ENCODE measurements at places on chromosomes 4 and X.

- no peak for DNase-seq
Observed at GRCh38 chr4:153471698-153472093, 5.5 kb downstream of the TMEM131L start.

GRCh38 chr4:91758487-91758886 lies 545.3 kb upstream of the GRID2 start:
- DNase-seq, result no peak

DNA sequence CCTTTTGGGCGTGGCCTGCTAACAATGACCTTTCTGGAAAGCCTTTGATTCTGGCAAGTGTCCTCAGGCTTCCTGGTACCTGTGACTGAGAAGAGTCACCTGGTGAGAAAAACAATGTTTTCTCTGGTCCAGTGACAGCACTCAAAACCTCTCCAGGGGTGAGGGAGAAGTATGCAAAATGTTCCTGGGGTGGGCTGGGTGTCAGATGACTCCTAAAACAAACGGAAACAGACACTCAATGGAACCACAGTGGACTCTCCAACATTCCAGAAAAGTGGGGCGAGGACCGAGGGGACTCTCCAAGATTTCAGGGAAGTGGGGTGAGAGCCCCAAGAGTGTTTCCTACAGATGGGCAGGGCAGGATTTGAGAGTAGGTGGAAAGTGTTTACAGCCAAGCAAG lies 69.5 kb downstream of the ANAPC4 start:
- no peak for DNase-seq

DNA sequence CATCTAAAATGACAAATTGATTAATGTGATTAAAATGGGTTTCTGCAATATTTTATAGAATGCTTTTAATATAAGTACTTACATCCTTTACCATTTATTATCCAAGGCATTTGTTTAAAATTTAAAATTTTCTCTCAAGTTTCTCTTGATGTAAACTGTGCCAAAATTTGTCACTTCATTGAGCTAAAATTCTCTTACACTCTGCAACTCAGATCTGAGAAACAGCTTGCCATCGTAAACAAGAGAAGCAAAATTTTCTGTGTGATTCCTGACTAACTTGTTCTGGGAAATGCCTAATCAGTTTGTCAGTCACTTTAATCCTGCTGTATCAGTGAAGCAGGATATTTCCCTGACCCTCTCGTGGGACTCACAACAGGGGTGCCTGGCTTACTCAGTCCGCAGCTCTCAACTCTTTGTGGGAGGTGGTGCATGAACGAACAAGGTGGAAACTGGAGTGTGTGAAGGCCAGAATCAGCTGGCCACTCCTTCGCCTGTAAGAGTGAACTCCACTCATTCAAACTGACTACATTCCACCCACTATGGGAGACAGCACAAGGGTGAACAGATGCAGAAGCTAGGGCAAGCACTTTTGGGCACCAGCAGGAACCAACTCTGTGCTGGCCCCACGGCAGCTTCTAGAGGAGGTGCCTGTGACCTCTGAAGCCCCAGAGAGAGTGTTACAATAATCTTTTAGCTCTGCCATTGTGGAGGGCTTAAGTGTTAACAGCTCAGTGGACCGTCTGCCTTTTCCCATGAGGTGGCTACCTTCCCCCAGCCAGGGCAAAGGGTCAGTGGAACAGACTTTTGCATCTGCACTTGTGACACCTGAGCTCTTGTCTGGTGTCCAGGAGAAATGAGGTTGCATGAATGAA lies 349.4 kb downstream of the FAT4 start:
- DNase-seq, result no peak

GRCh38 chrX:12360986-12361598 lies 222.8 kb downstream of the FRMPD4 start:
- no peak for DNase-seq

DNA sequence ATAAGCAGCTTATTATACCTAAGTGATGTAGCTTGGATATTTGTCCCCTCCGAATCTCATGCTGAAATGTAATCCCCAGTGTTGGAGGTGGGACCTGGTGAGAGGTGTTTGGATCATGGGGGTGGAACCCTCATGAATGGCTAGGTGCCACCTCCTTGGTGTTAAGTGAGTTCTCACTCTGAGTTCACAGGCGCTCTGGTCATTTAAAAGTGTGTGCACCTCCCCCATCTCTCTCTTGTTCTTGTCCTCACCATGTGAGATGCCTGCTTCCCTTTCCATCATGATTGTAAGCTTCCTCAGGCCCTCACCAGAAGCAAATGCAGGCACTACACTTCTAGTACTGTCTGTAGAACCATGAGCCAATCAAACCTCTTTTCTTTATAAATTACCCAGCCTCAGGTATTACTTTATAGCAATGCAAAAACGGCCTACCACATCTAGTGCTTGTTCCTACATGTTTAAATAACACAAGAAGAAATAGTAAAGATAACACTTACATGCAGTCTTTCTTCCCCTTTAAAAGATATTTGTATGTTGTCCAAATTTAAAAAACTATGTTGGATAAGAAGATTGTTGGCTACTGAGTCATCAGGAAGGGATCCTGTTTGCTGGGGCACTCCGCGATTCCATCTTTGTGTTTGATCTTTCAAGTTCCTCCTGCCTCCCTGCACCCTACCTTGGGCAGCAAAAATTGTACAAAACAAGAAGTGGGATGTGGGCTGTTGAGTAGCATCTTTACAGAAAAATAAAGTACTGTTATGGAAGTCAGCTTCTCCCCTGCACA lies 29.7 kb downstream of the PPP1R2C start:
- no peak for DNase-seq

- DNase-seq, result no peak
Observed at GRCh38 chr4:14110407-14110806, 482.9 kb upstream of the BOD1L1 start.

- no peak for DNase-seq
Observed at GRCh38 chrX:38249965-38250364, 29.3 kb upstream of the SRPX start.

- DNase-seq, result no peak
Observed at GRCh38 chr4:129863206-129863605, 767.3 kb downstream of the C4orf33 start.

DNA sequence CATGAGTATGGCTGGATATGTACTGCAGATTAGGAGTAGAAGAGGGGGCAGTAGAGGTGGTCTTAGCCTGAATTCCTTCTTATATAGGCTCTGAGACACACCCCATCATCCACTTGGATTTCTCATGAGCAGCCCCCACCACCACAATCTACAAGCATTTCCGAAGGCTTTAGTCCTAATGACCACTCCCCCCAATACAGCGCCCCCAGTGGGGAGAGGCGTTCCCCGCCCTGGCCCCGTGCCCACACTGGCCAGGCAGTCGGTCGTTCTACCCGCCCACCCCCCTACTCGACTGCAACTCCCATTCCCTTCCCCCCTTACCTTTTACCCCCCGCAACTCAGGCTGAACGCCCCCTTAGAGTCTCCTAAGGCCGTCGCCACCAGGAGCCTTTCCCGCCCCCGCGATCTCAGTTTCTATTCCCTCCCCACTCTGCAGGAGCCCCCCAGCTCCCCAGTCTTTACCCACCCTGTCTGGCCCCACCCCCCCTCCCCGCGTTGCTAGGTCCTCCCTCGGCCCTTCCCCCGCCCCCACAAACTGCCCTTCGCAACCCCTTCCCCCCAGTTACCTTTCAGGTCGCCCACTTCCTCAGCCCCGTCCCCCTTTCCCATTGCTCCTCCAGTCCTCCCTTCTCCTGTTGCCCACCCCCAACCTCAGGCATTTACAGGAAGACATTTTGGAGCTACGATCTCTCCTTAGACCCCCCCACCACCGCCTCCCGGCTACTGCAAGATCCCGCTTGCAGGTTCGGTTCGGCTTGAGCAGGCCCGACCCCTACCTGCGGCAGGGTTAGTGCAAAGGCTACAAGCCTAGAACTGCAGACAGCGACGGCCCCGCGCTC lies 468 bp downstream of the ZMYM3 start:
- DNase-seq, result peak; percentile 58

- no peak for DNase-seq
Observed at GRCh38 chr4:21450331-21450730, 498.2 kb downstream of the KCNIP4 start.

GRCh38 chr4:112519689-112520597 lies 4.0 kb upstream of the NEUROG2 start:
- DNase-seq, result no peak

DNA sequence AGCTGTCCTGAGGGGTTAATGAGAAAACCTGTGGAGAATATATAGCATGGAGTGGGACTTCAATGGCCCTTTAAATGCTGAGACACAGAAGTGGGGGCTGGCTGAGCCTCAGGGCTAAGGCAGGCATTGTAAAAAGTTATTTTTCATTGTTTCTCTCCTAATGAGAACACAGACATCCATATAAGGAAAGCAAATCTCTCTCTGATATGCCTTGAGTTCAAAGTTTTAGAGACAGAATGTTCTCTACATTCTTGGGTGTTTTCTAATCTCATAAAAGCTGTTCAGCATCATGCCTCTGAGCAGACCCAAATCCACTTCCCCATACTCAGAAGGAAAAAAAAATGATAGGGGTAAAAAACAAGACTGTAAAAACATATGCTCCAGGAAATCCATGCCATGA lies 16.8 kb upstream of the RAB40A start:
- DNase-seq, result no peak

- no peak for DNase-seq
Observed at GRCh38 chrX:107713203-107713542, 62.4 kb downstream of the TSC22D3 start.

- DNase-seq, result no peak
Observed at GRCh38 chrX:116267511-116268040, 97.0 kb downstream of the AGTR2 start.

- no peak for DNase-seq
Observed at GRCh38 chr4:103073792-103074438, 2.6 kb downstream of the SLC9B2 start.

DNA sequence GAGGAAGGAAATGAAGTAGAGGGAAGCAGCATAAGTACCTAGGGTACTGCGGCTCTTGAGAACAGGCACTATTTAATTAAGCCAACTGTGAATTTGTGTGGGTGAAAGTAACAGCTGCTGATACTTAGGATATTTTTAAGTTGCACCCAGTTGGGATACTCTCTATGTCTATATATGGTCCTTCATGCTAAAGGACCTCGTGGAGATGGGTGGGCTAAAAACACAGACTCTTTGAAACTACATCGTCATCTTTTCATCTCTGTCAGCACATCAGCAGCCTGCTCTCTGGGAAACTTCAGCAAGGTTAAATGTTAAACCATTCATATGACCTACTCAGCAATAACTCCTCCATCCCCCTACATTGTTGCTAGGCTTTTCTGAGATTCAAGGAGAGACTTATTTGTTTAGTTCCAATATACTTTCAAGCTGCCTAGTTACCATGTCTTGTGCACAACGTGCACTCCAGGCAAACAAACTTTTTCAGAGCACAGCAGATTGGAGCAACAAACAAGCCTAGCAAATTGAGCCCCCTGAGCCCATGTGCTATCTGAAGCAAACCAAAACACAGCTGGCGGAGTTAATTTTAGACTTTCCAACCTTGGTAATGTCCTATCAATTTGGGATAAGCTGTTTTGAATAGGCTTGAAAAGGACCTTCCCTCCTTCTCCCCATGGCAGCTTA lies 6.2 kb upstream of the MOB1B start:
- no peak for DNase-seq

DNA sequence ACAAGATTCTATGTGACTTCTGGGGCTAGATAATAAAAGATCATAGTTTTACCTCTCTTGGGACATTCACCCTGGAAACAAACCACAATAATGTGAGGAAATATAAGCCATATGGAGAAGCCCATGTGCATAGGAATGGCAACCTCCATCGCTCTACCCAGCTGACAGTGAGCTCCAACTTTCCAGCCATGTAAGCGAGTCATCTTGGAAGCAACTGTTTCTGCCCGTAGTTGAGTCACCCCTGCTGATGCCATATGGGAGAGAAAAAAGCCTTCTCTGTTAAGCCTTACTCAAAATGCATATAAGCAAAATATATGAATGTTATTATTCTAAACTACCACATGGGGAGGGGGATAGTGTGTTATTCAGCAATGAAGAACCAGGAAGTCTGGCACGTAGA lies 31.4 kb upstream of the RELL1 start:
- no peak for DNase-seq

DNA sequence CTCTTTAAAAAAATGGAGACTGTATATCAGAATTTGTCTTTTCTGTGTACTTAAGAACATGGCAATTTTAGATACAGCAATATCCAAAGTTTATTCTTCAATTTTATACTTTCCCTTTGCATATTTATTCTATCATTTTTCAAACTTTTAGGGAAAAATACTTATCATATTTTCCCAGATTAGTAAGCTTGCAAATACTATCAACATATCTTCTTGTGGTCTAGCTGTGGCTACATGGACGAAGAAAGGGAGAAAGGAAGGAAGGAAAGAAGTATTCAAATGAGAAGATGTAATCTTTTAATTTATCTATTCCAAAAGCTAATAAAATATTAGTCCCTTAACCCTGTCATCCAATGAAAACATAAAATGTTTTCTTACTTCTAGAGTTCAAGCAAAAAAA lies 797.8 kb upstream of the GALNTL6 start:
- no peak for DNase-seq

- peak; percentile 18 for DNase-seq
Observed at GRCh38 chr4:140947506-140947905, 185.8 kb downstream of the RNF150 start.

GRCh38 chr4:1711055-1711570 lies 1.0 kb downstream of the SLBP start:
- DNase-seq, result no peak

GRCh38 chrX:30649859-30650258 lies 3.4 kb upstream of the GK start:
- no peak for DNase-seq

- no peak for DNase-seq
Observed at GRCh38 chr4:89439533-89439932, 131.9 kb upstream of the GPRIN3 start.

GRCh38 chr4:20512985-20513384 lies 187.3 kb upstream of the PACRGL start:
- no peak for DNase-seq

- no peak for DNase-seq
Observed at GRCh38 chr4:75512386-75513211, 1.6 kb downstream of the RCHY1 start.

DNA sequence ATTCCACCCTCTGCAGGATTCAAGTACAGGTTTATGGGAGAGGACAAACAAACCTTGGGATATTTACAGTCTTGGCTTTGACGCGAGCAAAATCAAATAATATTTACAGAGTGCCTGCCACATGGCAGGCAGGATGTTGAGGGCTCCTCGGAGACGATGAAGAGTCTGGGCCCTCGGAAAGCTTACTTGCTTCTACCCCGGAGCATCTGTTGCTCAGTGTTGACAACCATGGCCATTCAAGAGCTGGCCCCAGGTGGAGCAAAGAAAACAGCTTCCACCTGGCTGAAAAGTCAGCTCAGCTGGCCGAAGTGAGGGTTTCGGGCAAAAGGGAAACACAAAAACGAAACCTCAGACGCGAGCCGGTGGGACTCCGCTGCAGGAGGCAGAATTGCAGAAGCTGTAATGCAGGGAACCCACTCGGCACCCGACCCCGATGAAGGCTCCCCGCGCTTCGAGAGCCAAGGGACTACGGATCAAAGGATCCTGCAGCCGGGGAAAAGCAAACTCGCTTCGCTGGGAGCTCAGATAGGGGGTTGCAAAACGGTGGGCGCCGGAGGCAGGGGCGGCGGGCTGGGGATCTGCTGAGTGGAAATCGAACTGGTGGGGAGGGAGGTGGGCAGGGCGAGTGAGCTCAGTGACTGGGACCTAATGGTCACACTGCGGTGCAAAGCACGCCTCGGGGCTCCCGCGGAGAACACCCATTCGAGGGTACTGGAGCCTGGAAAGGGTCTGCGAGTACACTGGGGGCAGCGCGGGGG lies 805 bp downstream of the ATP8A1 start:
- peak; percentile 67 for DNase-seq
